ENCODE measurements at places on chromosomes 3 and 15.

GRCh38 chr3:140031170-140031569 is 96.2 kb downstream of the CLSTN2 start:
- no peak for DNase-seq

DNA sequence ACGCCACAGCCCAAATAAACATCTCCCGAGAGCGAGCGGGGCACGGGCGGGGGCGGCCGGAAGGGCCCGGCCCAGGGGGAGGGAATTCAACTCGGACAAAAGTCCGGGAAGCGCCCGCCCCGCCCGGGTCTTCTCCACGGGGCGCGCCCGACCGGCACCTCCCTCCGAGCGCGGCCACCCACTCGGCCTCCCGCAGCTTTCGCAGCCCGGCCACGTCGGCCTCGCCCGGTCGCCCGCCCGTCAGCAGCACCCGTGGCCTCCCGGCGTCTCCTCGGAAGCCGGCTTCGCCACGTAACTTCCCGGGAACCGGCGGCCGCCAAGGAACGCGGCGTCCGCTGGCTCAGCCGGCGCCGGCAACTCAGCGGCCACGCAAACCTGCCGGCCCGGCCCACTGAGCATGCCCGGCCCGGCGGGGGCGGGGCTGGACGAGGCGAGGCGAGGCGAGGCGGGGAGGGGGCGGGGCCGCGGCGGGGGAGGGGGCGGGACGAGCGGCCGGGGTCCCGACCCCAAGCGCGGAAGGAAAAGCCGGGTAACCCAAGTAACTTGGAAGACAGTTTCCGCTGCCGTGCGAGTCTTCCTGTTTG is at the start of gene TJP1:
TJP1 (minus strand) TSS at position 369 of the 584 bp plus-strand sequence. CDS start 440 bp downstream, outside the sequence.
- DNase-seq = no peak

DNA sequence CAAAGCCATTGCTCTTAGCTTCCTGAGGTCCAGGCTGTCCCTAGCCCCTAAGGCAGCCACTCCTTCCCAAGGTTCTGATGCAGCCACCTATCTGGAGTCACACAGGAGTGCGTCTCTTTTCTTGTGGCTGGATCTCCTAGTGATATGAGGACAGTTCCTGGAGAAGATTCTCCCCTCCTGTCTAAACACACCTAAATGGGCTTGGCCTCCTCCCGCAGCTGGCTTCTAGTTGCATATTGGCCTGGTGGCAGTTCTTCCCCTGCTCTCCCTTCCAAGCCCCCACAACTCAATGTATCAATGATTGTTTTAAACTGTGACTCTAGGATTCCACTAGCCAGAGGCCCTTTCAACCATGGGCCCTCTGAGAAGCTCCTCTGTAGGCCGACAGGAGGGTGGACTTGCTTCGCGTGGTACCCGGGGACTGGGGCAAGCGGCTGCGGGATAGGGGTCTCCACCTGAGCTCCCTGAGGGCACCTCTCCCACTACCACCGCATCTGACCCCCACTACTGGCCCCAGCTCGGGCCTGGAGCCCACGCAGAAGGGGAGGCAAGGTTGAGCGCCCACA is 1.4 kb downstream of the ITGA11 start:
- no peak for DNase-seq

DNA sequence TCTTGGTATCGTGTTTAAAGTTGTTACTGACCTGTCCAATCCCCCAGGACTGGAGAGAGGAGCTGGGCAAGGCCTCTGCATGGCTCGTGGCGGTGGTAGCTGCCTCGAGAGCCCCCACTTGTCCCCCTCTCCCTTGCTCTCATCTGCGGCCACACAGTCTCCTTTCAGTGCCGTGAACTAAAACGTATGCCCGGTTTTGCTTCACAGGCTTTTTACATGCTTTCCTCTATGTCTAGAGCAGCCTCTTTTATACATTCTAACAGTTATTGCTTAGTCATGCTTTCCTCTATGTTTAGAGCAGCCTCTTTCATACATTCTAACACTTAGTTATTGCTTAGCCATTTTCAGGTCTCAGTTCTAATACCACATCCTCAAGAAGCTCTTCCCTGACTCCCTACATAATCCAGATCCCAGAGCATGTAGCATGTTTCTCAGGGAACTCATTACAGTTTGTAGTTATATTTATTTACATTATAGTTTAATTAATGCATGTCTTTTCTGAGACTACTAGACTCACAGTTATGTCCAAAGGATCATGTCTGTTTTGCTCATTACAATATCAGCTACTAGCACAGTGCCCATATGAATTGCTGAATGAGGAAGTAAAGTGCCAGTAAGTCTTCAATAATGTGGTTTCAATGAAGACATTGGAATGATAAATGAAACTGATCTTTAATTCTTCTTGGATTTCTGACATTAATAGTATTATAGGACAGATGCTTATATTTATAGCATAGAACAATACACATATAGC is 66.5 kb upstream of the TBL1XR1 start:
- DNase-seq = no peak

DNA sequence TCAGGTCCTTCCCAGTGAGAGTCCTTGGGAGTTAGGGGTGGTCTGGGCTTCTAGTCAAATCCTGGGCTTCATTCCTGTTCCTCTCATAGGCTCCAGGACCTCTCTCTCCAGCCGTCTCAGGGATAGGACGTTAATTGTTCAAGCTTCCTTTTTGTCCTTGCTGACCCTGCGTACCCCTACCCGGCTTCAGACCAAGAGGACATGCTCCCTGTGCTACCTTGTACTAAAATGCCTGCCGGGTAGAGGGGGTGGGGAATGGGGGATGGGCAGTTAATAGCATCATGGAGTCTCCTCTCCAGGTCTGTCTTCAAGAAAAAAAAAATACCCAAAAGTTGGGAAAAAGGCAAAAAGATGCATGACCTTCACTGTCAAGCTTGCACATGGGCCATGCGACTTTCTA is 36.5 kb upstream of the GALNT15 start:
- DNase-seq = no peak

DNA sequence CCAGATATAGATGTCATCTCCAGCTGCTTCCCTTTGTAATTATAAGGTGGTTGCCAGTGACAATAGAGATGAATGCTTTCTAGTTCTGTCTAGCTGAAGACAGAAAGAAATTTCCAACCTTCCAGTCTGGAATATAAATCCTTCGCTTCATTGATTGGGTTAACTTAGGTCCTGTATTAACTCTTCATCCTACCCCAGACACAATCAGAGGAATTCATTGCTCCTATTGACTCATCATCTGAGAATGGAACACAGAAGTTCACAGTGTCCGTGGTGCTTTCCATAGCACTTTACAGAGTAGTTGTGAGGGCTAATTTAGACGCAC is 241.4 kb downstream of the NFKBIZ start:
- DNase-seq = no peak

DNA sequence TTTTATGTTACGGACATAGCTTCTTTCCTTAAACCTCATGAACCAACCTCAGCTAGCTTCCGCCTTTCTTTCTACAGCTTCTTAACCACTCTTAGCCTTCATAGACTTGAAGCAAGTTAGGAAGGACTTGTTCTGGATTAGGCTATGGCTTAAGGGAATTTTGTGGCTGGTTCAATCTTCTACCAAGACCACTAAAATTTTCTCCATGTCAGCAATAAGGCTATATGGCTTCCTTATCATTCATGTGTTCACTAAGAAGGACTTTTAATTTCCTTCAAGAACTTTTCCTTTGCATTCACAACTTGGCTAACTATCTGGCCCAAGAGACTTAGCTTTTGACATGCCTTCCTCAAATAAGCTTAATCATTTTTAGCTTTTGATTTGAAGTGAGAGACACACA is 24.5 kb downstream of the CCPG1 start:
- DNase-seq = no peak

GRCh38 chr3:9345041-9345440 is 17.8 kb upstream of the THUMPD3 start:
- DNase-seq = no peak

DNA sequence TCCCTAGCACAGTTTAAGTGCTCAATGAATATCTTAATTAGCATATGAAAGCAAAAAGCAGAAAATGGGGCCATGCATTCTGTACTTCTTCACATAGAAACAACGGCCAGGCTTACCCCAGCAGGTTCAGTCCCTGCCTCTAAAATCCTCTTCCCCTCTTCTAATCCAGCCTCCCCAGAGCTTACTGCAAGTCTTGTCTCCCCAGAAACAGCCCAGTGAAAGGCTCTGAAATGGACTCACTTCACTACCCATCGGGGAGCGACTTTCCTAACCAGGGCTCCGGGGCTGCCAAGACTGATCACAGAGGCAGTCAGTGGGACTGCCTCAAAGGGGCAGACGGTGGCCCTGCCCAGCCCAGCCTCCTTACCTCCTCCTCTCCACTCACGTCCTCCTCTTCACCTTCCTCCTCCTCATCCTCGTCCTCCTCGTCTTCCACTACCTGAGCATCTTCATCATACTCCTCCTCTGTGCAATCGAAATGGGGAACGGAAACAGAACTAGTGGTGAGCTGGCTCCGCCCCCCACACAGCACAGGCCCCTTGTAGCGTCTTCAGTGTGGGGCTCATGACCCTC is 38.0 kb downstream of the ANP32A start:
- DNase-seq = no peak

DNA sequence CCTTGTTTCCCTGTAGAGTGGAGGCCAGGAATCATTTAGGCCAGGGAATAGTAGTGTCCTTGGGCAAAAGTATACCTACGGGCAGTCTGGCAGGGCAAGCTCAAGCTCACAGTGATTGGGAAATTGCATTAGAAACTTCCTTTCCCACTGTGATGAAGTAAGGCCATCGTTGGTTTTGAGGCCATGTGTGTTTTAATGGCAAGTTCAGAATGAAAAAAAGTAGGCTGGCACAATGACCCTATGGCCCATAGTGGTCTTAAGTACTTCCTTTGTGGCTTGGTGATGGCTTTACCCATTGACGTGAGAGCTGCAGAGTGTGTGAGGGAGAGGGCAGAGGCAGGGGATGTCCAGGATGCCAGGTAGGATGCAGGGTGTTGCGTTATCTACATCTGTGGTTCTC is 28.8 kb downstream of the LIMD1 start:
- no peak for DNase-seq

Data from activated T-cell treated with anti-CD3 and anti-CD28 coated beads, Interleukin-2, amount 50 U/mL, for 72 hours (primary cell).